ENCODE measurements at places on chromosomes 13 and 19.

GRCh38 chr13:39185326-39185725 lies 147.1 kb downstream of the NHLRC3 start:
- no peak for DNase-seq

DNA sequence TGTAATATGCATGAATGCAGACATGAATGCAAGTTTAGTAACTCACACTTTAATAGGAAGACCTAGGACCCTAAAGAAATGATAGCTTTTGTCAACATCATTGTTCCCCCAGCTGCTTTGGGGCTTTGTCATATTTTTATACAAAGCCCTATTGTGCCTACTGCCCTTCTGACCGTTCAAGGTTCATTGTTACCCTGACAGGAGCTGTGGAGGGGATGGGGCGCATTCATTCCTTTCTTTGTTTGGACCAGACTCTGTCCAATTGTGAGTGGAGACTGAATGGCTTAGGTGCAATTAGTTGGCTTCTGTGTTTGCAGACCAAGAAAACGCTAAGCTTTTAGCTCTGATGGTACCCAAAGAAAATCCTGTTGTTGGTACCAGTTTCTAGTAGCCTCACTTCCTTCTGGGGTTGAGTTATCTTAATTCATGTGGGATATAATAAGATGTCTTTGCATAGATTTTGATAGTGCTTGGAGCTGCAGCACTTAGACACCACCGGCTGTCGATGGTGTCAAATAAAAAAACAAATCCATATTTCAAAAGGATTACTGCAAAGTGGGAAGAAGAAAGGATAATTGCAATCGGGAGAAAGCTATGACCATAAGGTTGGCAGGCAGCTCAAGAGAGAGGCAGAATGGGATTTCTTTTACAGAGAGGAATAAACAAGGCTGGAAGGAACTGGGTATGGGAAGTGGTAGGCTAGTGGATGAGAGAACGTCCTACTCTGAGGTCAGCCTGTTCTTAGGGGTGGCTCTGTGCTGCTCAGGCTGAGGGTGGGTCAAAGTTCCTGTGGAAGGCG lies 133.9 kb upstream of the TMTC4 start:
- peak; percentile 15 for DNase-seq

DNA sequence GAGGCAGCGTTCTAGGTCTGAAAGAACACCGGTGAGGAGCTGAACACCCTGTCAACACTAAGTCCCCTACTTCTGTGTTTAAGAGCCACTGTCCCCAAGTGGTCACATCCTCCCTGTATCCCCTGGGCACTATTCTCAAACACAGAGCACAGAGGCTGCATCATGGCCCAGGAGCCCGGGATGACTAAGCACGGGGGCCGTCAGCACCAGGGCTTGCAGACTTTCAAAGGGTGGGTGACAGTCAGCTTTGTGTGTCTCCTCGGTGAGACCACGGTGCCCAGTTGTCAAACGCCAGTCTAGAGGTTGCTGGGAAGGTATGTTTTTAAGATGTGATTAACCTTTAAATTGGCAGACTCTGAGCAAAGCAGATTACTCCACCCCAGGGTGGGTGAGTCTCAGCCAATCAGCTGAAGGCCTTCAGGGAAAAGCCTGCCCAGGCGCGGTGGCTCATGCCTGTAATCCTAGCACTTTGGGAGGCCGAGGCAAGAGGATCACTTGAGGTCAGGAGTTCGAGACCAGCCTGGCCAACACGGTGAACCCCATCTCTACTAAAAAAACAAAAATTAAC lies 8.0 kb downstream of the MAP2K2 start:
- peak; percentile 29 for DNase-seq

DNA sequence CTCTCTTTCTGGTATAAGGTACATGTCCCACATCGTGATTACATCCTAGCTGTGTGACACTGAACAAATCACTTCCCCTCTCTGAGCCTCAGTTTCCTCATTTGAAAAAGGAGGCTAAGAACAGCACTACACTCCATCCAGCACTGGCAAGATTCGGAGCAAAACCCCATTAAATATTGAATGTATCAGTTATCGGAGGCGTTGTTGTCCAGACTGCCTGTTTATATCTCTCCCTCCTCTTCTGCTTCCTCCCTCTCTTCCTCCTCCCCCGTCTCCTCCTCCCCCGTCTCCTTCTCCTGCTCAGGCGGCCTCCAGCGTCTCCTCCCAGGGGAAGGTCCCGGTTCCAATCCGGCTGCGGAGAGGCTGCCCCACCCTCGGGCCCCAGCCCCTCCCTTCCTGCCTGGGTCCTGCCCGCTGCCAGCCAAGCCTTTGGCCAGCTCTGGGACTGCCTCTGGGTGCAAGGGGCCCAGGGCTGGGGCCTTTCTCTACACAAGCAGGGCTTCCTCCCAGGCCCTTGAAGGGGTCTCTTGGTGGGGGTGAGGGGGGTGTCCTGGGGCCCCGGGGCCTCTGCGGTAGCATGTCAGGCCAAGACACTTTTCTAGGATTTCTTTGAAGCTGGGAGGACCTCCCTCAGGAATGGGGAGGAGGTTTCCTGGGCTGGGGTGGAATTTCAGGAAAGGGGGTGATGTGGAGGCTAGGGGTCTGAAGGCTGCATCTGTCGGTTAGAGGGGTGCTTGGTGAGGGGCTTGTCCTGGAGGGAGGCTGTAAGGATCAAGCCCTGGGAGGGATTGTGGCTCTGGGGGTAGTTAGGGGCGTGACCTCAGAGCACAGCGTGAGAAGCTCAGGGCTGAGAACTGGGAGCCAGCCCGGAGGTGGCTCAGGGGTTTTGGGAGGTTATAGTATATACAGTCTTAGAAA lies 1.9 kb downstream of the RRAS start:
- peak; percentile 42 for DNase-seq

DNA sequence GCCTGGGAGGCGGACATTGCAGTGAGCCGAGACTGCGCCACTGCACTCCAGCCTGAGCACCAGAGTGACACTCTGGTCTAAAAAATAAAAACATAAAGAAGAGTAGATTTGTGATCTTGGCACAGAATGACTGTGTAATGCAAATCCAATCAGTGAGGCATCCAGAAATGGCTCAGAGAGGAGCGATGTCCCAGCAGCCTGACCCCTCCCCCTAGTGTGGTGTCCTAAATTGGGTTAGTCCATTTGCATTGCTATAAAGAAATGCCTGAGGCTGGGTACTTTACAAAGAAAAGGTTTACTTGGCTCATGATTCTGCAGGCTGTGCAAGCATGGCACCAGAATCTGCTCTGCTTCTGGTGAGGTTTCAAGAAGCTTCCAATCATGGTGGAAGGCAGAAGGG lies 59.1 kb upstream of the ZNF30 start:
- no peak for DNase-seq

GRCh38 chr13:39599842-39600241 lies 3.2 kb downstream of the LHFPL6 start:
- no peak for DNase-seq

DNA sequence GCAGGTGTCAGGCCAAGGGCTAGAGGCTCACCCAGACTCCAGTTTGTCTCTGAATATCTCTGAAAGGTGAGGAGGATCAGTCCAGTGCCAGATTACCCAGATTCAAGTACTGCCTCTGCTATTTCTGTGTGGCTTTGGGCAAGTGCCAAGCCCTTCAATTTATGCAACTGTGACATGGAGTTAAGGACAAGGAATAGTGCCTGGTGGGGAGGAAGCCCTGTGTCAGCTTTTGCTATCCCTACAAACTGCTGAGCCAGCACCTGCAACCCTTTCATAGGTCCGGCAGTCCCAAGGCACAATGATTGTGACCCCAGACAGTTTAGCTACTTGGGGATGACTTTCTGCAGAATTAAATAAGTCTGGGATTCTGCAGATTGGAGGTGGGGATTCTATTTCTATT lies 123.0 kb downstream of the KL start:
- no peak for DNase-seq

DNA sequence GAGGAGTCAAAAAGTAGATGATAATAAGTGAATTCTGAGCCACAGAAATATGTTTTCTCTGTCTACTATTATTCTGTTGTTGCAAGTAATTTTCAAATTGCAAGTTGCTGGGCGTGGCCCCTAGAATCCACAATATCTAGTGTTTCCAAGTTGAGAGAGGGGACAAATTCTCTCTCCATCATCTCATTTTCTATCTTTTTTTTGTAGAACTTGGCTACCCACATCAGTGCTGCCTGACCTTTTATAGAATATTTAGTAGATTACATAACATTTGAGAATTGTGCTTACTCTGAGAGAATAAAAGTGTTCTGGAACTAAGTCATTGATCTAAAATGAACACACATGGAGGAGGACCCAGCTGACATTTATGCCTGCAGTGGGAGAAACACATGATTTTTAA lies 110.9 kb upstream of the CSNK1A1L start:
- no peak for DNase-seq

DNA sequence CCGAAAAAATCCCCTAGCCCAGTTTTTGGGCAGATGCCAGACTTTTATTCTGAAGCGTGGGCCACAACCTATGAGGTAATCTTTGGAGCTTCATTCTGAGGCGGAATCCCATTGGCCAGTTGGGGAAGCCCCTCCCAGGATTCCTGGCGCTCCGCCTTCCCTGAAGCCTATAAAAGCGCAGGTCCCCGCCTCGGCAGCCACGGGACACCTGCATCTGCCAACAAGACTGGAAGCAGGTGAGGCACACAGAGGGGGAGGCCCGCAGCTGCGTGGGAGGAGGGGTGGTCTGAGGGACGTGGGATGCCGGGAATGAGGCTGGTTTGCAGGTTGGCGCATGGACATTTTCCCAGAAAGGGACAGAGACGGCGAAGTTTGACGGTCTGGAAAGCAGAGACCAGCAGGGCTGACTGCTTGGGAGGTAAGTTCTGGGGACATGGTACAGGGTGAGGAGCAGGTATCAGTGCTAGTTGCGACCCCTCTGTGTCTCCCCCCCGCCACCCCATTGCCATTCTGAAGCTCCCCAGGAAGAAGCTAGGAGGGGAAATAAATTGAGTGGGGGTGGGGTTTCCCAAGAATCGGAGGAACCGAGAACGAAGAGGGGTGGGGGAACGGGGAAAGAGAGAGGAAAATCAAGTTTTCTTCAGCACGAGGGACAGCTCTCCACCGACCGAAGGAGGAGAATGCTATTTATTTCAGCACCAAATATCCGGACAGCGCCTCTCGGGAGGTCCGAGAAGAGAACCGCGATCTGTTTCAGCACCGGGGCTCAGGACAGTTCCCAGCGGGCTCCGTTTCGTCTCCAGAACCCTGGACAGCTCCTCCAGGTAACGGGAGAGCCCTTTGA lies 22.4 kb upstream of the FEM1A start:
- DNase-seq, result peak; percentile 94

DNA sequence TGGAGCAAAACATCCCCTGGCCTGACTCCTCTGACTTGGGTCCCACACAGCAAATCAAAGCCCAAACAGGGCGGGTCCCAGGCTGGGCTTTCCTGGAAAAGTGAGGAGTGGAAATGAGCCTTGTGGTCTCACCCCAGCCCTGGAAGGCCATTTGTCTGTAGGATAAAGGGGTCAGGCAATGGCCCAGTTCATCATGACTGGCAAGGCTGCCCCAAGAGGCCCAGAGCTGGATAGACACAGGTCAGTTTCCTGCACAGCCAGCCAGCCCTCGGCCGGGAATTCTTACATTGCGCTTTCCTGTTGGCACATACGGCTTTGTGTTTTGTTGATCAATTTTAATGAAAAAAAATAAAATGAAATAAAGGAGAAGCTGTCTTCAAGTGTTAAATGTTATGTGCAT lies 174.3 kb downstream of the TSHZ3 start:
- DNase-seq, result no peak

GRCh38 chr13:90594681-90595080 lies 752.8 kb upstream of the MIR17HG start:
- DNase-seq, result no peak

GRCh38 chr19:41967054-41967783 lies 8.1 kb upstream of the RABAC1 start:
- DNase-seq, result no peak

DNA sequence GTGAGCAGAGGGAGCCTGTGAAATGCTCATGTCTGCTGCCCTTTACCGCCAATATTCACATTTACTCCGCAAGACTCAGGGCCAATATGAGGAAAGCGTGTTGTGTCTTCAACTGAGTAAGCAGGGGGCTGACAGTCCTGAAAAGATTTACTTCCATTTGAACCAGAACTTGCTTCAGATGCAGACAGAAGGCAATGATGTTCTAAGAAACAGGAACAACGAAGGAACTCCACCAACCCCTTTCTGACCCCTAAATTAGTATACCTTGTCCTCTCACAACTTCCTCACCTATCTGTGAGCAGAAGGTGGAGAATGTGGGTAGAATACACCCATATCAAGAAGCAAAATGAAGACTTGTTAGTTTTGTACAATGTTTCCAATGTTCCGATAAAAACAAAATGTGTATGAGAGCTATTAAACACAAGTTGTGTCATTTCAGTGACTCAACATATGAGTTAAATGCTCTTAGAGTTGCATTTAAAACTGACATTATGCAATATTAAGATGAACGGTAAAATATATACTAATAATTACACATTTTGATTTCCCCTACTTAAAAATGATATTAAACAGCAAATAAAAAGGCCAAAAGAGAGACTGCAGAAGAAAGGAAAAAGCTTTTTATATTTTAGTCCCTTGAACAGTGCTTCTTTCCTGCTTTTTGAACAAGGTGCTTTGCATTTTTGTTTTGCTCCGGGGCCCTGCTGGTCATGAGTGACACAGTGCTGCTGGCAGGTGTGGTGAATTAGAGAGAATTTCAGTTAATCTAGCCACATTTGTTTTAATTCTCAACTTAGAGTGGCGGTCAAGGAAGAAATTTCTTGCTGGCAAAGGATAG lies 16.0 kb downstream of the TMEM272 start:
- DNase-seq, result no peak

GRCh38 chr19:4369109-4369887 lies 25.9 kb downstream of the MPND start:
- DNase-seq, result no peak

GRCh38 chr19:32675720-32676185 lies at the start of gene RGS9BP:
RGS9BP (plus strand) TSS chr19:32675848; CDS start chr19:32676264, 416 bp downstream.
- DNase-seq, result peak; percentile 83

DNA sequence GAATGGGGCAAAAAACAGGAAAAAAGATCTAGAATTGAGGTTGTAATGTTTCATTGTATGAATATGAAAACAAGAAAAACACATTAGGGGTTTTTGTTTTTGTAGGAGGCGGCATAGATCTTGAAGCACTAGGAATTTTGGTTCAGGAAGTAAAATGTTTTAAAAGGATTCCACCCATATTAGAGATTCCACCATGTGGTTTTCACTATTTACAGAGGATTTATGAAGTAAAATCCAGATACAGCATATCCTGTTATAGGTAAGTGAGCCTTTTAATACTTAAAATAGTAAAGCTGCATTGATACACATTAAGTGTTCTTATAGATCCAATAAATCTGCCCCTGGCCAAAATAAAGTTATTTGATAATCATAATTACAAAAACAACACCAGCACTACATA lies 61.4 kb downstream of the MICU2 start:
- DNase-seq, result no peak

DNA sequence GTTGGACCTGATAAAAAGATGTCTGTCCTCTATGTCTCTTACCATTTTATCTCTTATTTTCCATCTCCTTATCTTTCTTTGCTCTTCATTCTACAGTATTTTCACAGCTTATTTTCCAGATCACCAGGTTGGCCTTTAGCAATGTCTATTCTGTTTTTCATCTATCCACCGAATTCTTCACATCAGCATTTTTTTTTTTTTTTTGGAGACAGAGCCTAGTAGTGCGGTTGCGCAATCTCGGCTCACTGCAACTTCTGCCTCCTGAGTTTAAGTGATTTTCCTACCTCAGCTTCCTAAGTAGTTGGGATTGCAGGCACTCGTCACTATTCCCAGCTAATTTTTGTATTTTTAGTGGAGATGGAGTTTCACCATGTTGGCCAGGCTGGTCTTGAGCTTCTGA lies 49.0 kb downstream of the DNAJC15 start:
- DNase-seq, result no peak

All from head of caudate nucleus (tissue), 42 donors.